ENCODE measurements at places on chromosomes 6 and 20.

DNA sequence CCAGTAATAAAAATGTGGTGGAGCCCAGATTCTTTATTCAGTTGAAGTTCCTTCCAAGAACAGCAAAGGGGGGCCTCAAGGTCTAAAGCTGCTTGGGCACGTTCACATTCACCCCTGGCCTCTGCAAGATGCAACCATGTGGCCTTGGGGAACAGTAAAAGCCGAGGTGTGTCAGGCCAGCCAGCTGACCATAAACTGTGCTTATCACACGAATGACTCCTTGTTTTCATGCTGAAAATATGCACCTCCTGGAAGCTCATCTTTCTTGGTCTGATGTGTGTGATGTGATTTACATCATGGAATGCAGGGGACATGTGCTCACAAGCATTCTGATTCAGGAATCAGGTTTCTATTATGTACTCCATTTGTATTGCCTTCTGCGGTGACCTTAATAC, 211.6 kb upstream of the MARCKS start:
- no peak for DNase-seq

DNA sequence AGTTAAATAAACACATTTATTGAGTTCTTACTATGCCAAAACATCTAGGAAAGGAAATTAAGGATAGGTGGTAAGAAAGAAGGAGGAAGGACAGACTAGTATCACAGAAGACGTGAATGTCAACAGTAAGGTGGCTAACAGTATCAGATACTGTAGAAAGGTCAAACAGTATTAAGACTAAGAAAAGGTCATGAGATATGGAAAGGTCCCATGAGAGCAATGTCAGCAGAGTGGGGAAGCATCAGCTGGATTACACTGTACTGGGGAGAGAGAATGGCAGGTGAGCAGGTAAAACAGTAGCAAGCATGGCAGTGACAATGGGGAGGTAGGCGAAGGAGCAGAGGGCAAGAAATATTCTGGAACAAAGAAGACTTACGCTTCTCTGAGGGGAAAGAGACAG, 18.0 kb downstream of the GLO1 start:
- no peak for DNase-seq

GRCh38 chr20:41054070-41054846, 25.6 kb downstream of the TOP1 start:
- DNase-seq = no peak

DNA sequence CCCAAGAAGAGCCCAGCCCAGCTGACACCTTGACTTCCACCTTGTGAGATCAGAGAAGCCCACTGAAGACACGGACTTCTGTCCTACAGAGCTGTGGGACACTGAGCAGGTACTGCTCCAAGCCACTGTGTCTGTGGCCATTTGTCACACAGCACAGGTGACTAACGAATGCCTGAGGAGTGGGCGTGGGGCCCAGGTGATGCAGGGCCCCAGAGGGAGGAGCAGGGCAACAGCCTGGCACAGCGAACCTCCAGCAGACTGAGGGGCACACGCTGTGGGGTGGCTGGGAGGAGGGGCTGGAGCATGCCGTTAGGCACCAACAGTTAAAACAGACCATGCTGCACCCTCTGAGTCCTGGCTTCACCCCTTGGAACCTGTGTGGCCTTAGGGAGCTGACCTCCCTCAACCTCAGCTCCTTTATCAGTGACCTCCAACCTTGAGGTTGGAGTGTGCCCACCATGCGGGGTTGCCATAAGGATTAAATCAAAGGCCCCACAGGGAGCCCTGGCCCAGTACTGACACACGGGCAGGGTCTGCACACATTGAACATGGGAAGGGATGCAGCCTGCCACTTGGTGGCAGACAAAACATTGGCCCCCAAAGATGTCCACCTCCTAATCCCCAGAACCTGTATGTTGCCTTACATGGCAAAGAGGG, 119.9 kb upstream of the CST7 start:
- no peak for DNase-seq

DNA sequence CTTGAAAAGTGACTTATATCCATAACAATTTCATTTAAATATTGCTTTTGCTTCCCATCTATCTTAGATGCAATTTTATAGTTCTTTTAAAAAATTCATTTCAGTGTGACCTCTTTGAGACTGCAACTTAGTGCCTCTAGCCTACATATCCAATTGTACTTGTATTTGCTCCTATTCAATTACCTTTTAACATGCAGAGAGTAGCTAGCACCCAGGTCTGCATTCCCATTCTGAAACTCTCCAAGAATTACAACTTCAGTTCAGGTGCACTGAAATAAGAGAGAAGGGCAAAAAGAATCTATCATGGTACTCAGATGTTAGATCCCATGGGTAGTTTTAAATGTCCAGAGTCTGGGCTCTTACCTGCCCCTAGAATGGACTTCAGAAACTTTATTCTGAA, 765.4 kb upstream of the SLC35B3 start:
- DNase-seq = no peak

DNA sequence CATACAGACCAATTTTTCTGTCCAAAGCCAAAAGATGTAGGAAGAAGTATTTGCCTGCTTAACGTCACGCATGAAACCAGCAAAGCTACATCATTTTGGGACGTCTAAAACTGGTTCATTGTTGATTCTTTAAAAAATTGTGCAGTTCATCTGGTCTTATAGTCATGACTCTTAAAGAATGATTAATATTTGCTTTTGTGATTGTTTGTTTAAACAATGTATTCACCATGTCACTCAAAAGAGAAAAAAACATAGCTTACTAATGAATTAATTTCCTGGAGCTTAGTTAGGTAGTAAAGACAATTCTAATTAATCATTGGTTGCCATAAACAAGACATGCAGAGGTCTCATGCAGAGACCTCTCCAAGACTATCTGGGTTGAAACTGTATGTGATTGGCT, 157.3 kb downstream of the RPS12 start:
- no peak for DNase-seq

DNA sequence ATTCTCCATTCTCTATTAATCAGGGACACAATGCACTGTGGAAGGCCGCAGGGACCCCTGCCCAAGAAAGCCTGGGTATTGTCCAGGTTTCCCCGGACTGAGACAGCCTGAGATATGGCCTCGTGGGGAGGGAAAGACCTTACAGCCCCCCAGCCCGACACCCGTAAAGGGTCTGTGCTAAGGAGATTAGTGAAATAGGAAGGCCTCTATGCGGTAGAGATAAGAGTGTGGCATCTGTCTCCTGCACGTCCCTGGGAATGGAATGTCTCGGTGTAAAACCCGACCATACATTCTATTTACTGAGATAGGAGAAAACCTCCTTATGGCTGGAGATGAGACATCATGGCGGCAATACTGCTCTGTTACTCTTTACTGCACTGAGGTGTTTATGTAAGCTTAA, 15.7 kb upstream of the EIF2S2 start:
- no peak for DNase-seq

DNA sequence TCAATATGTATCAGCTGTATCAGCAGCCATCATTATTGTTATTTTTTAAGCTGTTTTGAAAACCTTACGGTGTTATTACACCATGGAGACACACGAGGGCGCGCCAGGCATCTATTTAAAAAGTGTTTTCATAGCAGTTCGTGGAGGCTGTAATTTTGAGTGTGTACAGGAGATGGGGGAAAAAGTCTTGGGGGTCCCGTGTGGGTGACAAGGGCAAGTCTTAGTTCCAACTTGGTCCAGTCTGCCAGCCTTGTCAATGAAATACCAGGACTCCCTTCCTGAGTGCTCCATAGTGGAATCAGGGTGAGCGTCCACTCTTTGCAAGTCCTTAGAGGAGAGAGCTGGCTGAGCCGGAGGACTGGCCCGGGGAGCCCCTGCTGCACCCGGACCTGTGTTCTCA, 43.3 kb downstream of the SLC2A10 start:
- peak; percentile 35 for DNase-seq

DNA sequence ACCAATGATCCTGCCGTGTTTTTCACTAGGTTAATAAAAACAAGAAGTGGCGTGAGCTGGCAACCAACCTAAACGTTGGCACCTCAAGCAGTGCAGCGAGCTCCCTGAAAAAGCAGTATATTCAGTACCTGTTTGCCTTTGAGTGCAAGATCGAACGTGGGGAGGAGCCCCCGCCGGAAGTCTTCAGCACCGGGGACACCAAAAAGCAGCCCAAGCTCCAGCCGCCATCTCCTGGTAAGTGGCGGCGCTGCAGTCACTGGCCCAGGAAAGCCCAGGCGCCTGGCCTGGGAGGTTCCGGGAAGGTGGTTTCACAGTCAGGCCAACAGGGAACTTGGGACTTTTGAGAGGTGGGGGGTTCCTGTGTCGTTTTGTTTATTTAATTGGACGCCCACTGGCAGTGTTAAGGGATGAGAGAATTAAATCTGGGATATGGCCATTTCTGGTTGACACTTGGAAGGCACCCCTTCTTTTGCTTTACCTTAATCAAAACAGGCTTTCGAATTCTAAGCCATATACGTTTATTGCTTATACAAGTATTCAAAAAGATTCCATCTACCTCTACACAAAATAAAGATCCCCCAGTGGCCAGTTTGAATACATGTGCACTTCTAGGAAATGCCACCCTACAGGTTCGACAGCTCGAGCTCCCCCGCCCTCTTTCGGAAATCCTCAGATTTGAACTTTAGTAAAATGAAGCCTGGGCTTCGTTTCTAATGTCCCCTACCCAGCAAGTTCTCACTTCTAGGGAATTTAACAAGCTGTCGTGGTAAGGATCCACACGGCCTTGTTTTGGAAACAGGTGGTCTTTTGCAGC, 138.9 kb downstream of the TMEM242 start:
- peak; percentile 54 for DNase-seq

DNA sequence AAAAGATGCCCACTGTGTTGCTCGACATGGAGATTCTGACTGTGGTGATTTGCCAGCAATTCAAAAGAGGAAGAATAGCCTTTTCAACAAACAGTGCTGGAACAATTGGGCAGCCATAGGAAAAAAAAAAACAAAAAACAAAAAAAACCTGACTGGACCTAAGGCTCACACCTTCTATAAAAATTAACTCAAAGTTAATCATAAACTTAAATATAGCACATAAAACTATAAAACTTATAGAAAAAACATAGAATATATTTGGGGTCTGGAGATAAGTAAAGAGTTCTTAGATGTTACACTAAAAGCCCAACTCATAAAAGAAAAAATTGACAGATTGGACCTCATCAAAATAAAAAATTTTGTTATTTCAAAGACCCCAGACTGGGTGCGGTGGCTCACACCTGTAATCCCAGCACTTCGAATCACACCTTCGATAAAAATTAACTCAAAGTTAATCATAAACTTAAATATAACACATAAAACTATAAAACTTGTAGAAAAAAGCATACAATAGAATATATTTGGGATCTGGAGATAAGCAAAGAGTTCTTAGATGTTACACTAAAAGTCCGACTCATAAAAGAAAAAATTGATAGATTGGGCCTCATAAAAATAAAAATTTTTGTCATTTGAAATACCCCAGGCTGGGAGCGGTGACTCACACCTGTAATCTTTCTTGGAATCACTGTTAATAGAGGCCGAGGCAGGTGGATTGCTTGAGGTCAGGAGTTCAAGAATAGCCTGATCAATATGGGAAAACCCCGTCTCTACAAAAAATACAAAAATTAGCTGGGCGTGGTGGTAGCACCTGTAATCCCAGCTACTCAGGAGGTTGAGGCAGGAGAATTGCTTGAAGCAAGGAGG, 115.6 kb upstream of the FAM83B start:
- DNase-seq = no peak

DNA sequence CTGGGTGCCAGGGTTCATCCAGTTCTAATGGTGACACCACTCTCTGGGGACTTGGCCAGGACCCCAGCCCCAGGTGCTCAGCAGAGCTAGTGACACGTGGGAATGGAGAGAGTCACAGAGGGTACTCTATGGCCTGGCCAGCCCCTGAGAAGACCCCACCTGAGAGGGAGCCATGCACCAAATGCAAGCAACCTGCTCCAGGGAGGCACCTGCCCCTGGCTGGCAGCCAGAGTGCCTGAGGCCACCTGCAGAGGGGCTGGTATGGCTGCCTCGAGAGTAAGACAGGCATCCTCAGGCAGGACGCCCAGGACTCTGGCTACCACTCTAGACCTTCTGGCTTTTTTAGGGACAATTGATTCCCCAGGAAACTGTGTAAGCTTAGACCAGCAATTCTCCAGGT, 38.6 kb upstream of the CST7 start:
- DNase-seq = no peak

GRCh38 chr20:54174457-54175175, 830 bp upstream of the CYP24A1 start:
- DNase-seq = no peak

GRCh38 chr20:57448764-57449354, 57.7 kb downstream of the RBM38 start:
- DNase-seq = no peak

DNA sequence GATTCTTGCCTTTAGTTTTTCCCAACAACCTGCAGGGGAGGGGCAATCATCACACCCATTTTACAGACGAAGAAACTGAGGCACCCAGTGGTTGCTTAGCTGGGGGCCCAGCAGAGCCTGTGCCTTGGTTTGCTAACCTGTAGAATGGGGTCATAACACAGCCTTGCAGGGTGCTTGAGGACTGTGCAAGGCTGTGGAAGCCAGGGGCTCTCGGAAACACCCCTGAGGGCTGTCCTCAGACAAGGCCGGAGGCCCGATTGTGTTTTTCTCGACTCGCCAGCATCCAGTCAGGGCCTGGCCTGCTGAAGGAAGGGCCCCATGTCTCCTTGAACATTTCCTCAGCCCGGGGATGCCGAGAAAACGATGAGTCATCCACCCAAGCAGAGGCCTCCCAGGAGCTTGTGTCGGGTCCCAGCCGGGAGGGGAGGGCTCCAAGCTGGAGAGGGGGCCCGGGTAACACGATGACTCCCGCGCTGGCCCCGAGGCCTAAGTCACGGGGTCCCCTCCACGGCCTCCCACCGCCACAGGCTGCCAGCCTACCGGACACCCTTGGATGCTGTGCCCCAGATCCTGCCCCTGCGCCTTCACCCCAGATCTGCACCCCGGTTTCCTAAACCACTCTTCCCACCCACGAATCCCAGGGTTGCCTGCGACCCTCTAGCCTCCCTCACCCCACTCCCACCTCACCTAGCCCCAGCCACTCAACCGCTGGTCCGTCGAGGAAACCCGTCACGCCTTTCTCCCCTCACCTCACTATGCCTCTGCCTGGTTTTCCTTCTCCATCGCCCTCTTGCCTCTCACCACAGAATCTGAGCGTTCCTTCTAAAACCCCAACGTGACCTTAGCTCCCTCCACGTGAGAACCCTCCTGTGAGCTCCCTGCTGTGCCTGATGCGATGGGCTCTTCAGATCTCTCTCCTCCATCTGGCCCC, 10.6 kb downstream of the NOL4L start:
- DNase-seq = peak; percentile 52

DNA sequence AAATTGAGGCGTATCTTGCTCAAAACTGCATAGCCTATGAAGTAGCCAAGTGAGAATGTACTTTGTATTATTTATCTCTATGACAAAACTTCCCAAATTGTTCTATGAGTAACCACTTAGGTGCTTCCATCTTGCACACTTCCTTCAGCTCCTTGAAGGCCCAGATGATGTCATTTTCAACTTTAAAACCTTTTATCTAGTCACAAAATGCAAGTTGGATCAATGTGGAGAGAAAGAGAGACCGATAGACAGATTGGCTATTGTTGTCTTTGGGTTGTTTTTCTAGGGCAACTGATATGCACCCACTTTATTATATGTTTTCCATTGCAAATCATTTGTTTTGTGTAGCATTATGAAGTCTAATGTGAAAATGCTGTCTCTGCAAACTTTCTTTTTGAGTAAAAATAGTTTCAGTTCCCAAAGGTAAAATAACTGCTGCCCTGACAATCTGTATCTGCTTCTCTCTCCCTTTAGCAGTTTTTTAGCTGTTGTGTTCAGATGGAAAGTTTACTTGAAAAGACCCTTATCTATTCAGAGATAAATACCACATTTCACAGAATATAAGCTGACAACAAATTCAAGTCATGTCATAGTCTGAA, 73.7 kb upstream of the CITED2 start:
- DNase-seq = no peak

GRCh38 chr6:116492331-116493067, 18.9 kb upstream of the CALHM5 start:
- DNase-seq = no peak

- DNase-seq = no peak
Measured at GRCh38 chr6:23213651-23214050, 644.3 kb downstream of the HDGFL1 start.
